ENCODE measurements at places on chromosomes 11 and 22.

DNA sequence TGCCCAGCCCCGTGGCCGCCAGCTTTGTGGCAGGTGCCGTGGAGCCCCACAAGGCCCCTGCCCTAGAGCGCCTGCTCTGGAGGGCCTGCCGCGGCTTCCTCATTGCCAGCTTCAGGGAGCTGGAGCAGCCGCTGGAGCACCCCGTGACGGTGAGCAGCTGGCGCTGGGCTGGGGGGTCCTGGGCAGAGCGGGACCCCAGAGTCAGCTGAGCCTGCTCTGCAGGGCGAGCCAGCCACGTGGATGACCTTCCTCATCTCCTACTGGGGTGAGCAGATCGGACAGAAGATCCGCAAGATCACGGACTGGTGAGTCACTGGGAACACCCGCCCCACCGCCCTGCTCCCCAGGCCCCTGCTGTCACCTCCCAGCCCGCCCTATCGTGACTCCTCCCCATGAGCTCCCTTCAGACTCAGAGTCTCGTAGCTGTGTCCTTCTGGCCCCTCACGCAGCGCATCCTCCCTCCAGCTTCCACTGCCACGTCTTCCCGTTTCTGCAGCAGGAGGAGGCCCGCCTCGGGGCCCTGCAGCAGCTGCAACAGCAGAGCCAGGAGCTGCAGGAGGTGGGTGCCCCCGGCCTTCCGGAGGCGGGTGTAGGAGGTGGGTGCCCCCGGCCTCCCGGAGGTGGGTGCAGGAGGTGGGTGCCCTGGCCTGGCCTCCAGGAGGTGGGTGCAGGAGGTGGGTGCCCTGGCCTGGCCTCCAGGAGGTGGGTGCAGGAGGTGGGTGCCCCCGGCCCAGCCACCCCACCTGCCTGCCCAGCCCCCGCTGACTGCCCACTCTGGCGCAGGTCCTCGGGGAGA lies 4.7 kb downstream of the TCIRG1 start:
- no peak for DNase-seq

- no peak for DNase-seq
Measured at GRCh38 chr22:44425694-44426045, 72.4 kb downstream of the RTL6 start.

DNA sequence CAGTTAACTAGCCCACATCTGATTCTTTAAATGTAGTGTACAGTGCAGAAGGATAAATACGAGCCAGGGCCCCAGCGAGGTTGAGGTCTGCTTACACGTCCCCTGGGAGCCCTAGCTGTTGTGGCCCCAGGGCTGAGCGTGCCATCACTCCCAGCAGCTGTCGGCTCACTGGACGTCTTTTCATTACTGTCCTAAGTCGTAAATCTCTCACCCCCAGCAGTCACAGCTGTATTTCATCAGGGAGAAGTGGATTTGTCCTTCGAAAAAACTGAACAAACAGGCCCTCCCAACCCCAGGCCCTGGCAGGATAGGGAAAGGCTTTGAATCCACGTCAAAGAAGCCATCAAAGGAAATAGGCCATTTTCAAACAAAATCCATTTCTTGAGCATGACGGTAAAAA lies 110.4 kb upstream of the CSNK2A3 start:
- no peak for DNase-seq

DNA sequence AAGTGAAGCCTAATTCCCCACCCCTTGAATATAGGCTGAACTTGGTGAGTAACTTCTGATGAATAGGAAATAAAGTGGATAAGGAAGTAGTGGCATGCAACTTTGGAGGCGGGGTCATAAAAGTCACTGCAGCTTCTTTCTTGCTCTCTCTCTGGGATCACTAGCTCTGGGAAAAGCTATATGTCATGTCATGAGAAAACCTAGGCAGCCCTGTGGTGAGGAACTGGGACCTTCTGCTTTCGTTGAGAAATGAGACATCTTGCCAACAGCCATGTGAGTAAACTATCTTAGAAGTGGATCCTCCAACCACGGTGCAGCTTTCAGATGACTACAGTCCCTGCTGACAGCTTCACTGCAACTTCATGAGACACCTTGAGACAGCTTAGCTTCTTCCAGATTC lies 15.7 kb downstream of the ZNF214 start:
- DNase-seq = no peak

GRCh38 chr11:61870541-61871031 lies 20.8 kb downstream of the FADS3 start:
- DNase-seq = no peak

- no peak for DNase-seq
Measured at GRCh38 chr11:114124601-114125144, 65.2 kb downstream of the ZBTB16 start.

- DNase-seq = no peak
Measured at GRCh38 chr22:28442711-28443525, 236.7 kb downstream of the TTC28 start.

DNA sequence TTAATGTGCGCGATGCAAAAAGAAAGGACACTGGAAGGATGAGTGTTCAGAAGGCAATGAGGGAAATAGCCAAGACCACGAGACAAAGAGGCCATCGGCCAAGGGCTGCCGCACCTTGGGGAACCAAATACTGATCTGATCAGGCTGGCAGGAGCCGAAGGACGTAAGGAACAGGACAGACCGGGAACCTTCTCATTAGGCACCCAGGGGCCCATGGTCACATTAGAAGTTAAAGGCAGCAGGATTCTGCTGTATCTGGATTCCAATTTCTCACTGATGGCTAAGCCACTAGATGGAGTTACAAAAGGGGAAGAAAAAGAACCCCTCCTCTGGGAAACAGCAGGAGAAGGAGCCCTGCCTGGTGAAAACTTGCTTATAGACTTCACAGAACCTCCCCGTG lies 28.8 kb upstream of the CPT1A start:
- DNase-seq = no peak

DNA sequence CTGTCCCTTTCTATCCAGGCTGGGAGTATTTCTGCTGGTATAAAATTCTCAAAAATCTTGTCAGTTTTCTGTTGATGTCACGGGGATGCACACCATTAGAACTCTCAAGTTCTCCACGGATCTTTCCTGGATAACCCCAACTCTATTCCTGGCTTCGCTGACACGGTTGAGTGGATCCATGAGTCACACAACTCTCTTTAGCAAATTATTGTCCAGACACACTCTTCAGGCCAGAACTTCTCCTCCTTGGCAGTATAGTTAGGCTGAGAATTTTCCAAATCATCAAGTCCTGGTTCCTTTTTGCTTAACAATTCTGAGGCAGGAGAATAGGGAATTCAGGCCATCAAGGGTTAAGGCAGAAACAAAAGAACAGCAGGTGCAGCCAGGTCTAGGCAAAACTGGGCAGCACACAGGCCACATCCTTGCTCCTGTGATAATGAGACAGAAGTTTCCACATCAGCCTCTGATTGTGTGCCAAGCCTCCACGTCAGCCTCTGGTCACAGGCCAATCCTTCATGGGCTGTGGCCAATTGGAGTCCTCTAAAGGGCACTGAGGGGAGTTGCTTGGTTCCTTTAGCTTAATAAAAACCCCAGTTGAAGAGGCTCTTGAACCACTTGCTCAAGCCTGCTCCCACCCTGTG lies 5.7 kb upstream of the ACAT1 start:
- no peak for DNase-seq

DNA sequence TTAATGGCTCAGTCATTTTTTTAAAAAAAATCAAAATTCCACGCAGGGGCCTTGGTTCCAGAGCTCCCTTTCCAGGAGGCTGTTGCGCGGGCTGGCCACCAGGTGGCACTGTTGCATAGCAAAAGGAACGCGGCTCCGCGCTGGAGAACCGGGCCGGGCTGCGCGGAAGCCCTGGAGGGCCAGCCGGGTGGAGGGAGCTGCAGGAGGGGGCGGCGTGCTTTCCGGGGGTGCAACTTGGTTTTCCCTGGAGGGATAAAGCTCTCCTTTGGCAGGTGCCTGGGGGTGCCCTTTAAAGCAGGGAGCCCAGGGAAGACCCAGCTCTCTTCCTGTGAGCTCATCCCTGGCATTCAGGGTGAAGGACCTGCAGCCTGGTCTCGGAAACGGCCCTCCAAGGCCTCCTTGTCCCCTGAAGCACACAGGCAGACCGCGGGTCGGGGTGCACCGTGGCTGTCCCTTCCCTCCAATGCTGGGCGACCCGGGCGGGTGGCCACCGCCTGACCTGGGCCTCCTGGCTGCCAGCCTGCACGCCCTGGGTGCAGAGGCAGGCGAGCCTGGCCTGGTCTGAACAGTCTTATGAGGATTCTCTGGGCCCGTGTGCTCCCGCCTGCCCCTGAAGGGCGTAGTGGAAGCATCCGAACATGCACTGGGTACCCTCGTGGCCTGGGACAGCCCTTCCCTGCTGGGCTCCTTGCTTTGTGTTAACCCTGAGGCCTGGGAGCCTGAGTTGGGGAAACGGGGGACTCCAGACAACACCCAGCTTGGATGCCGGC lies 23.4 kb downstream of the KRTAP5-5 start:
- DNase-seq = peak; percentile 88

GRCh38 chr22:17198170-17199002 lies 20.8 kb downstream of the ADA2 start:
- DNase-seq = no peak

Measured in HuH-7.5 (cell line).